ENCODE measurements at places on chromosomes 7 and 10. TPM values are rescaled to one million over a fixed set of nuclear protein-coding genes. Genes with fewer than 3 reads are reported as not detected.

GRCh38 chr10:122650331-122650730 is 49.3 kb downstream of the C10orf120 start:
- DNase-seq, result no peak

GRCh38 chr10:32190890-32191491 is 134.8 kb upstream of the KIF5B start:
- no peak for DNase-seq

GRCh38 chr10:59300386-59300785 is 62.0 kb downstream of the FAM13C start:
- DNase-seq, result no peak

- no peak for DNase-seq
Observed at GRCh38 chr7:12987238-12987637, 299.8 kb downstream of the ARL4A start.

DNA sequence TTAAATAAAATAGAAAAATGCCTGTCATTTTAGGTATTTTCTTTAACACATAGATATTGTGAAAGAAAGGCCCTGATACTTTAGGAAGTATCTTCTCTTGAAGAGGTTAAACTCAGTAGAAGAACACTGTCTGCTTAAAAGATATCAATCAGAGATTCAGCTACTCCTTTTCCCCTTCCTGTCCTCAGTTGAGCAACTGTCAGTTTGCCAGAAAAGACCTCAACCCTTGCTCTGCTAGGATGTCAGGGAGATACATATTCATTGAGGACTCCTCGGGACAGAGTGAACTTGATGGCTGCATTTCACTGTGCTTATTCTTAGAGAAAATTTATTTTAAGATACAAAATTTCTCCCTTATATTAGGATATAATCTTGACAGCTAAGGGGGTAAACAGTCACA is 173.6 kb upstream of the CACNA2D1 start:
- no peak for DNase-seq

DNA sequence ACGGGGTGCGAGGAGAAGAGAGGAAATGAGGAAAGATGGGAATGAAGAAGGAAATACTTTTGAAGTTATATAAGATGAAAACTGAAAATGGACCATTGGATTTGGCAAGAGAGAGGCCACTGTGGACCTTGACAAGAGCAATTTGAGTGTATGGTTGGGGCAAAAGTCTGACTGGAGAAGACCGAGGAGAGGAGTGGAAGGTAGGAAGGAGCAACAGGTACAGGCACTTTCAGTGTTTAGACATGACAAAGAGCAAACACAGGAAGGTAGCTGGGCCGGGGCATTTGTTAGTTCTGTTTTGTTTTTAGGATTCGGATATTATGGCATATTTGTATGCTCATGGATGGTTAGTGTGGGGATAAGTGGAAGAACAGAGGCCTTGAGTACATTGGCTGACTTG is 99.4 kb downstream of the TAF3 start:
- no peak for DNase-seq

DNA sequence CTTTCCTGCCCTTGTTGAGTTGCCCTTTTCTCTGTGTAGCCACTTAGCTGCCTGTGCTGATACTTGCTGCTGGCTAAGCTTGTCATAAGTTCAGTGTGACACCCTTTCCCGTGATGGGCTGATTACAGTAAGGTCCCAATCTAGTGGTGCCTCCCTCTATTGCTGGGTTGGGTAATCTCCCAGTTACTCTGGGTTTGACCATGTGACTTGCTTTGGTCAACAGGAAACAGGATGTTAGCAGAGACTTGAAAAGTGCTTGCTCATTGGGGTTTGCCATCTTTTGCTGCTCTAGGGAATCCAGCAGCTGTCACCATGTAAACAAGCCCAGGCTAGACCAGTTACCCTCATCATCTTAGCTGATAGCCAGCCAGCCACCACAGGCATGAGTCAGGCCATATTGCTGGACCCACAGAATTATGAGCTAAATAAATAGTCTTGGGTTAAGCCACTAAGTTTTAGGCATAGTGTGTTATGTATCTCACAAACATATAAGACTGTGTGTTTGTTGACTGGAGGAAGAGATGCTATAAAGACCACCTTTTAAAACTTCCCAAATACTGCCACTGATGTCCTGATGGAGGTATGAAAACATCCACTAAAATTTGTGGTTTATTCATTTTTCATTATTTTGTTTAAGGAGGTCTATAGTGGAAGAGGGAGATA is 4.0 kb upstream of the LEP start:
- no peak for DNase-seq

GRCh38 chr7:140656548-140657515 is 15.9 kb upstream of the ADCK2 start:
- DNase-seq, result no peak

DNA sequence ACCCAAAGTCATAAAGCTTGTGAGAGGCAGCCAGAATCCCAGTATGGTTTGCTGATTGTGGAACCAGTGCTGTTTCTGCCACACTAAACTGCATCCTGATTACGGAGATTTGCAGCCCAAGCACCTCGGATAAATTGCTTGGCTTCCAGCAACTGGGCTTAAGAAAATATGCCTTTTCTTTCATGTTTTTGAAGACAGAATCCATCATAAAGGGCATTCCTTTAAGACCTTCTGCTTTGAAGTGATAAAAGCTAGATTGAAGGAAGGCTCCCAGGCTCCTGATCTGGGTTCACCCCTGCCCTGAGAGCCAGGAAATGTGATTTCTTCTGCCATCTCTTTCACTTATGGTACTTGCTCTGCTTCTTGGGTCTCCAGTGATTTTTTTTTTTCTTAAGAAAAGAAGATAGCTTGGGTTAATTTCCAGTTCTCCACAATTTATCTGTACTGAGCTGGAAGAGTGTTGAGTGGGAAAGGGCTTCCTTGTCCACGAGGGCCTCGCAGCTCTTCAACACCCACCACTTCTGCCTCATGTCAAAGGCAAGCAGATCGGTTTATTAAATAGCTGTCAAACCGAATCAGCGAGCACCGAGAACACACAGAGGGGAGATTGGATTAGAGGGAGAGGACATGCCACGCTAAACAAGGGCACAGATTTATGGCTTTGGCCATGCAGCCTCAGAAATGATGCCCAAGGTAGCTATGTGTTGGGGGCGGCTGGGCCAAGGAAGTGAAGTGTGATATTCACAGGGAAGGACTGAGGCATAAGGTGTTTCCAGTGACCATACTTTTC is 94.9 kb upstream of the TBX20 start:
- DNase-seq, result no peak

DNA sequence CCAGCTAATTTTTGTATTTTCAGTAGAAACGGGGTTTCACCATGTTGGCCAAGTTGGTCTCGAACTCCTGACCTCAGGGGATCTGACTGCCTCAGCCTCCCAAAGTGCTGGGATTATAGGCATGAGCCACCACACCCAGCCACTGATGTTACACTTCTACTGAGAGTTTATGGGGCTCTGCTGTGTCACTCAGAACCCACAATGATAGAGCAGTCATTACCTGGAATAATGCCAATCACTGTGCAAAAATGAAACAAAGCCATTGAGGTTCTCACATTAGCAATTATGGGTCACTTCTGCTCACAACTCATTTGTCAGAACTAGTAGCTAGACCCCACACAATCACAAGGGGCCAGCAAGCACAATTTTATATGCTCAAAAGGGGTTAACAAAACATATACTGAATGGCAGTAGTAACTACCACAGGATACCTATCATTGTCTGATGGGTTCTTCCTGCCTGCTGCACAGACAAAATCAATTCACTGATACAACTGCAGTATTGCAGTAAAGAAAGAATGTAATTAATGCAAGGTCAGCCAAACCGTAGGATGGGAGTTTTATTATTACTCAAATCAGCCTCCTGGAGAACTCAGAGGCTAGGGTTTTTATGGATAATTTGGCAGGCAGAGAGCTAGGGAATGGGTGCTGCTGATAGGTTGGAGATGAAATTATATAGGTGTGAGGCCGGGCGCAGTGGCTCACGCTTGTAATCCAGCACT is 72.1 kb upstream of the TRIM24 start:
- no peak for DNase-seq

DNA sequence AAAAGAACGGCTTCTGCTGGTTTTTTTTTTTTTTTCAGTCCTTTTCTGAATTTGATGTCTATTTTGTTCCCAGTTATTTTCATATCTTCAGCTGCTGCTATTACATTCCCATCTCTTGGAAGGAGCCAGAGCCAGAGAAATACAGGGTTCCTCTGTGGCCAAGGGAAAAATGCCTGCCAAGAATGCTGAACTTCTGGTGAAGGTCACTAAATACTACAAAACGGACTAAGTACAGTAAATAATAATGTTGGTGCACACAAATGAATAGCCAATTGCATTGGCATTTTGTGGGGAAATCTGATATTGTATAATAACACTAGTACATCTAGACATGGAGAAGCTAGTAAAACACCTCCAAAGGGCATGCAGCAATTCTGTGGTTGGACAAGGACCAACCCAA is 56.3 kb upstream of the ZEB1 start:
- no peak for DNase-seq

GRCh38 chr7:13420726-13421125 is 568.7 kb downstream of the ETV1 start:
- DNase-seq, result no peak

DNA sequence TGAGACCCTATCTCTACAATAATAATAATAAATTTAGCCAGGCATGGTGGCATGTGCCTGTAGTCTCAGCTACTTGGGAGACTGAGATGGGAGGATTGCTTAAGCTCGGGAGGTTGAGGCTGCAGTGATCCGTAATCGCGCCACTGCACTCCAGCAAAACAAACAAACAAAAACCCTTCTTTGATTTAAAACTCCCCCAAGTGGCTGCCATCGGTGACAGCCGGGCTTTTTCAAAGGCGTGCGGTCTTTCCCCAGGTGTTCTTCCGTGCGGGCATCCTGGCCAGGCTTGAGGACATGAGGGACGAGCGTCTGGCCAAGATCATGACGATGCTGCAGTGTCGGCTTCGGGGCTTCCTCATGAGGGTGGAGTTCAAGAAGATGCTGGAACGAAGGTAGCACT is 1.9 kb upstream of the MYH16 start:
- no peak for DNase-seq

- DNase-seq, result no peak
Observed at GRCh38 chr7:9889554-9889953, 1084.1 kb upstream of the PHF14 start.

FGFBP3 gene
- 0.96 TPM for total RNA-seq

KLHDC10 gene
- 20.0 TPM for total RNA-seq

PLCE1 gene
- 5.8 TPM for total RNA-seq

FGFR2 gene
- 2.0 TPM for total RNA-seq

ZNF365 gene
- total RNA-seq, result not detected

NPC1L1 gene
- total RNA-seq, result 0.24 TPM

Measured in omental fat pad (tissue), 4 donors.